ENCODE measurements at places on chromosomes 12 and 14.

DNA sequence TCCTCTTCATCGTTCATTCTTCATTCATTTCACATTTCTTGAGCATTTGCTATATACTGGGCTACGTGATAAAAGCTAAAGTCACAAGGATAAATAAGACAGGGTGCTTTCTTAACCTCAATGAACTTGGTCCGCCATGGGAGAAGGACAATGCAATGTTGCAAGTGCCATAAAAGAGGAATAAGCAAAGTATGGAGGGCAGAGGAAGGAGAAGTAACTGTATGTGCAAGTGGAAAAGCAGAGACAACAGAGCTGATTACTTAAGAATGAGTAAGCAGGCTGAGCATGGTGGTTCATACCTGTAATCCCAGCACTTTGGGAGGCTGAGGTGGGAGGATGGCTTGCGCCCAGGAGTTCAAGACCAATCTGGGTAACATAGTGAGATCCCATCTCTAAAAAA lies 14.4 kb downstream of the AREL1 start:
- no peak for DNase-seq

DNA sequence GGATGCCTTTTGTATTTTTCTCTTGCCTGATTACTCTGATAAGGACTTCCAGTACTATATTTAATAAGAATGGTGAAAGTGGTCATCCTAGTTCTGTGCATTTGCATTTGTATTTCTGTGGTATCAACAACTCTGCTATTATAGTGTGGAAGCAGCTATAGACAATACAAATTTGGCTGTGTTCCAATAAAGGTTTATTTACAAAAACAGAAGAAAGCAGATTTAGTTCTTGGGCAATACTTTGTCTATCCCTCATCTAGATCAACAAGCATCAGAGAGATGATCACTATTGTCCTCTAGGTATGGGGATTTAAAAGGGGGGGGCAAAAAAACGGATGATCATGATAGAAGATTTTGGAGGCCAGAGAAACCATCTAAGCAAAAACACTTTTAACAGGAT lies 19.1 kb upstream of the BTG1 start:
- DNase-seq: no peak

DNA sequence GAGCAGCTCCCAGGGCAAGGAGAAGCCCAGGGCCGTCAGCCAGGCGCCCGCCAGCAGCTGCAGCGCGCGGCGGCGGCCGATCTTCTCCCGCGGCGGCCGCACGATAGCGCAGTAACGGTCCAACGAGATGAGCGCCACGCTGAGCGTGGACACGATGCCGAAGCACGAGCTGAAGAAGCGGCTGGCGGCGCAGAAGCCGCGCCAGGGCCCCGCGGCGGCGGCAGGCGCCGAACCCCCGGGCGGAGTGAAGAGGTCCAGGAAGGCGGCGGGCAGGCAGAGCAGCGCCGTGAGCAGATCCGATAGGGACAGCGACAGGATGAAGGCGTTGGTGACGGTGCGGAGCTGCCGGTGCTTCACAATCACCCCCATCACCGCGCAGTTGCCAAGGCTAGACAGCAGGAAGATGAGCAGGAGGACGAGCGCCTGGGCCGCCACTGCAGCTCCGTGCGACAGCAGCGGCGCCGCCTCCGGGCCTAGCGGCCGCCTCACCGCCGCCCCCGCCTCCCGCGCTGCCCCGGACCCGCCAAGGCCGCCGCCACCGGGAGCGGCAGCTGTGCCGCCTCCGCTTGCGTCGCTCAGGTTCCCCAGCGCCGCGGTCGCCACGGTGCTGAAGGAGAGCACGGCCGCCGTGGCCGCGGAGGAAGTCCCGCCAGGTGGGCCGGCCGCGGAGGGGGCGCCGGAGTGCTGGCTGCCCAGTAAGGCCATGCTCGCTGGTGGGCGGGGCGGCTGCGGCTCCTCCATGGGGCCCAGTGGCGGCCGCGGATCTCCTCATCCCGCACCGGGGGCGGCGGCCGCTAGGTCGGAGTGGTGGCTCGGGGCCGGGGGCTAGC lies 479 bp downstream of the GPR135 start:
- no peak for DNase-seq

DNA sequence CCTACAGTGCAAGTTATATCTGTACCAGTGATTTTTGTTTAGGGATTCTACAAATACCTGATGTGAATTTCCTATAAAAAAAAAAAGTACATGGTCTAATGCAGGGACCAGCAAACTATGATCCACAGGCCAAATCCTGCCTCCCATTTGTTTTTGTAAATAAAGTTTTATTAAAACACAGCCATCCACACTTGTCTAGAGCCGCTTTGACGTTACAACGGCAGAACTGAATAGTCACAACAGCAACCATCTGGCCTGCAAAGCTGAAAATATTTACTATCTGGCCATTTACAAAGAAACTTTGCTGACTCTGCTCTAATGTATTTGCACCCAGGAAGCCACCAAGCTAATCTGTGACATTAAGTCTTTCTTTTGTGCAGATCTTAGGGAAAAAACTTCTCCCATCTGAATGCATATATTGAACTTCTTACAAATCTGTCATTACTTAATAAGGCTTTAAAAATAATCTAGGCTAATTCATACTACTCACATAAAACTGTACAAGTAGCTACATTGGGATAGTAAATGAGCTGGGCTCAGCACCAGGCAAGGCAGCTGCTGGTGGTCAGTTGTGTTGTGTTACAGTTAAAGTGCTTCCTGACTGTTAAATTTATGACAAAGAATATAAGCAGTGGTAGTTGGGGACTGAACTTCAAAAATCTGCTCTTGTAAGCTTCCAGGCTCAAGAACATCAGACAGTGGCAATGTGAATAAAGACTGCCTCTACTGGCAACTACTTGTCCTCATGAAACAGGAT lies 303.3 kb downstream of the MED13L start:
- DNase-seq: no peak

- DNase-seq: no peak
Measured at GRCh38 chr12:30862486-30862885, 64.1 kb upstream of the TSPAN11 start.

GRCh38 chr12:97097734-97098133 lies 190.7 kb downstream of the NEDD1 start:
- DNase-seq: no peak

- no peak for DNase-seq
Measured at GRCh38 chr14:53532853-53533252, 379.7 kb upstream of the DDHD1 start.

All from HEK293T (cell line).